GM13976 (cell line): ENCODE measurements at places on chromosomes 5 and 9.
A peak's percentile ranks its signal among the peaks of the same experiment; 100 is the strongest.

DNA sequence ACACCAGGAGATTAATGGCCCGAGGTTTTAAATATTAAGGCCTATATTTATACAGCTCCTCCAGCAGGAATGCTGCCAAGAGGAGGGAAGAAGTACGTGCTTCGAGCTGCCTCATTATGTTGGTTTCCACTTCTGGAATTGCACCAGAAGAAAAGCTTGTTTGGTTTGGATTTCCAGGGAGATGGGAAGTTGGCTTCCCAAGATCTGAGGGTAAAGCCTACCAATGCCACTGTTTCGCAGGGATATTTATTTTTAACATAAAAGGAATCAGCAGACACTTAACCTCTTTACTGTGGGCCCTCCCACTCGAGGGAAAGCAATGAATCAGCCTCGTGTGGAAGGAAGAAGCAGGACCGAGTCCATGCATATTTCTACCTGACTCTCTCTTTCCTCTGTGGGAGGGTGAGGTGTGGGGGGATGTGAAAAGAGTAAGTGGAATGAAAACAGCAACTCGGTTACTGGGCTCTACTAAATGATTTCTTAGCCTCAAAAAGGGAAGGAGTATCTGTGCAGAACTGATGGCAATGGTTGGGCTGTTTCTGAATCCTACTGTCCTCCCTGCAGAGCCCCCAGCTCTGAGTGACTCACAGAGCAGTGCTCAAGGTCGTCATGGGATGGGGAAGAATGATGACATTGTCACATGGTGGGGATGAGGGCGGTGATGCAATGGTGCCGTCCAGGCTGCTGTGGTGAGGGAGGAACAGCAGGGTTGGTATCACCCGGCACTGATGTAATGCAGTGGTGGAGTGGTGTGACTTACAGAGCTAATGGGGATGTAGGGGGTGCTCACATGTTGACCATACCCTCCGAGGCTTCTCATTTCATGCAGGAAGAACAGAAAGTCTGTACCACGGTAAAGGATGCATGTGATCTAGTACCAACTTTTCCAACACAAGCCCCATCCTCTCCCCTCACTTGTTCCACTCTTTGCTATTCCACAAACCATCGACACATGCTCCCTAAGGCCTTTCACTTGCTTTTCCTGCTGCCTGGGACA is 215.0 kb upstream of the PANK3 start:
- no peak for DNase-seq

DNA sequence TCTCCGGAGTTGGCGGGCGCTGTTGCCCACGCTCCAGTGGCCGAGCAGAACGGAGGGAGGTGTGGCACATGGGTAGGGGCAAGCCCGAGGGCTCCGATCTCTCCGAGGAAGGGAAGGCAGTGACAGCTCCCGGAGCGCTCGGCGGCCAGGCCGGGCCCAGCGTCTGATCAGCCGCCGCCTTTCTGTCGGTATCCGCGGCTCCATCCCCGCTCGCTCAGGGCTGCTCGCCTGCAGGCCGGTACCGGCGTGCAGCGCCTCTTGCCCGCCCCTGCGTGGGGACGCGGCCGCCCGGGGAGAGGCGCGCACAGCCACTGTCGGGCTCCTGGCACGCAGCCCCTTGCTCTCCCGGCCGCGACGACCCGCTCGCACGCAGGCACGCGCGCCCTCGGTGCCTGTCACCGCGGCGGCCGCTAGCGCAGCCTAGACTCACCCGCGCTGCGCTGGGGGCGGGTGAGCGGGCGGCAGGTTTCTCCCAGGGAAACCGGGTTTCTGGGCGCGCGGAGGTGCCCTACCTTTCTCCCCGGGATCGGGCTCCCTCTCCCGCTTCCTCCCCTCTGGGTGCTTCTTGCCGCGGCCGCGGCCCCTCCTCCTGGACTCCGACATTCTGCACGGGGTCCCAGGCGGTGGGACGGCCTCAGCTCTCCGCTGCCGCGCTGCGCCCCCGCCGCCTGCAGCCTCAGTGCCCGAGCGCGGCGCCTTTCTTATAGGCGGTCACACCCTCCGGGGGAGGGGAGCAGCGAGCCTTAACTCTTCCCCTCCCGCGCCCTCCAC is 108.4 kb downstream of the PSD2 start:
- peak; percentile 78 for DNase-seq

GRCh38 chr5:127941646-127942045 is 141.9 kb upstream of the SLC12A2 start:
- DNase-seq = no peak

DNA sequence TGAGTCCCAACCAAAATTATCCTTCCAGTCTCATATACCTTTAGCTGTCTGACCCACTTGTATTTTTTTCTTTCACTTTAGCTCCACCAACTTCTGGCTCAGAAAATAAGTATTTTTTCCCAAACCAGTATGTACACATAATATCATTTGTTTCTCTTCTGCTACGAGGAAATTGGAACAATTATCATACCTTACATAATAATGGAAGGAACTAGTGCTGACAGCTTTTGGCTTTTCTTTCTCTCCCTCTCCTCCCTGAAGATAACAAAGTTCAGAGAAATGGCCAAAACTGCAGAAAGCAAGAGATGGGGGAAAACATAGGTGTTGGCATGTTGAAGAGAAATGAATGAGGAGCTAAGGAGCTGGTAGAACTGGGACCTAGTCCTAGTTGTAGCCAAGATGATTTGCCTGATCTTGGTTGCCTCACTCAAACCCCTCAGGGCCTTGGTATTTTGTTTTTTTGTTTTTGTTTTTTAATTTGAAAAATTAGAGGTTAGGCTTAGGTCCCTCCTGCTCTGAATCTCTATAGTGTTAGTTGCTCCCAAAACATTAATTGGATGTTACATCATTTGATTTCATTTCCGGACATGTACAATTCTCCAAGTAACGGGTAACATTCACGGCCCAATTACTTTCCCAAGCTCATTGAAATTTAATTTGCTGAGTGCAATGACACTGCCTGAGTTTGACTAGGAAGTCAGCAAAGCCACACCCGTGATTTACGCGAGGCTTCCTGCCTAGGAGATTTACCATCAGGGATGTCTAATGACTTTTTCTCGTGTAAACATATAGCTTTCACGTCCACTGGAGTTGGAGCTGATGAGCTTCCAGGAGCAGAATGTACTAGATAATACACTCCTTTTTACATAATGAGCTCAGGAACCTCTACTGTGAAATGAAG is 291.6 kb downstream of the TLE1 start:
- no peak for DNase-seq

GRCh38 chr9:11182001-11182400 is 569.2 kb upstream of the PTPRD start:
- DNase-seq = no peak

DNA sequence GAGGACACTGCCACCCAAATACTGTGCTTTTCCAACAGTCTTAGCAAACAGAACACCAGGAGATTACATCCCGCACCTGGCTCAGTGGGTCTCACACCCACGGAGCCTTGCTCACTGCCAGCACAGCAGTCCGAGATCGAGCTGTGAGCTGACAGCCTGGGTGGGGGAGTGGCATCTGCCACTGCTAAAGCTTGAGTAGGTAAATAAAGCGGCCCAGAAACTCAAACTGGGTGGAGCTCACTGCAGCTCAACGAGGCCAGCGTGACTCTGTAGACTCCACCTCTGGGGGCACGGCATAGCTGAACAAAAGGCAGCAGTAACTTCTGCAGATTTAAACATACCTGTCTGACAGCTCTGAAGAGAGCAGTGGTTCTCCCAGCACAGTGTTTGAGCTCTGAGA is 28.8 kb downstream of the EPB41L4A start:
- DNase-seq = no peak
